Esophagus muscularis mucosa (tissue), 4 donors: ENCODE measurements at places on chromosomes 7 and 10.

GRCh38 chr7:5508698-5509097 is 85.1 kb upstream of the TNRC18 start:
- no peak for DNase-seq

GRCh38 chr7:6649241-6649961 is 12.3 kb downstream of the ZNF316 start:
- no peak for DNase-seq

- DNase-seq: no peak
Measured at GRCh38 chr10:49605939-49606509, 4.1 kb upstream of the SLC18A3 start.

DNA sequence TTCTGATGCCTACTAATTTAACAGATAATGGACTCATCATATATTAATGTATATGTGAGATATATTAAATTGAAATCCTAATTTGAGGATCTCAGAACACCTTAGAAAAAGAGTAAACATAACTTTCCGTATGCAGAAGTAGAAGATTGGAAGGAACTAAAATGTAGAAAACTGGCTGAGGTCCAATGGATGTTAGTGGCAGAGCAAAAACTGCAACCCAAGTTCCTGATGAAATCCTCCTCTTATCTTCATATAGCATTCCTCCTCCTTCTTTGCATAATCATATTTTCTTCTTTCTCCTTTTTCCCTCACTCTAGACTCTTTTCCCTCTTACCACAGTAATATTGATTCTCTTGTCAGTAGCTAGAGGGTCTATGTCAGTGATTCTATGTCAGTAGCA is 6.0 kb downstream of the INA start:
- DNase-seq: no peak

GRCh38 chr10:126439942-126440341 is 51.7 kb upstream of the ADAM12 start:
- DNase-seq: peak; percentile 34

DNA sequence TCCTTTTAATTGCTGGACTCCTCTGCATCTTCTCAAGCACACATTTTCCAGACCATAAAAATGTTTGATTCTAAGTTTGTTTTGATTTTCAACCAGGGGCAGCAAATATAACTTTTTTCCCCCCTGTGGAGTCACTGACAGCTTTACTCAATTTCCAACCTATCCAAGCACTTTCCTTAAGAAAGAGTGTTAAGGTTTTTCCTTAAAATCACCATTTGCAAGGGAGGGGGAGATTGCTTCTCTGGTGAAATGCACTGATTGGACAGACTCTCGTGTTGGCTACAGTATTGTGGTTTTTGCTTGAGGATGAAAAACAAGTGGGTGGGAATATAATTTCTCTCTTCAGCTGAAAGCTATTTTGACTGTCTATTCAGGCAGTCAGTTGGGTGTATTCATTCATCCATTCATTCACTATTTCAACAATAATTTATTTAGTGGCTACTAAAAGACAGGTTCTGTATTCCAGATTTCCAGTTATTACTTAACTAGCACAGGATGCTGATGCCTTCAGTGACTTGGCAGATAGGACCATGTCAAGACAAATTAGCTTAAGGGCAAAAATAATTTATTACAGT is 146.3 kb downstream of the BAMBI start:
- no peak for DNase-seq

- DNase-seq: no peak
Measured at GRCh38 chr7:139186146-139186545, 44.9 kb upstream of the UBN2 start.

DNA sequence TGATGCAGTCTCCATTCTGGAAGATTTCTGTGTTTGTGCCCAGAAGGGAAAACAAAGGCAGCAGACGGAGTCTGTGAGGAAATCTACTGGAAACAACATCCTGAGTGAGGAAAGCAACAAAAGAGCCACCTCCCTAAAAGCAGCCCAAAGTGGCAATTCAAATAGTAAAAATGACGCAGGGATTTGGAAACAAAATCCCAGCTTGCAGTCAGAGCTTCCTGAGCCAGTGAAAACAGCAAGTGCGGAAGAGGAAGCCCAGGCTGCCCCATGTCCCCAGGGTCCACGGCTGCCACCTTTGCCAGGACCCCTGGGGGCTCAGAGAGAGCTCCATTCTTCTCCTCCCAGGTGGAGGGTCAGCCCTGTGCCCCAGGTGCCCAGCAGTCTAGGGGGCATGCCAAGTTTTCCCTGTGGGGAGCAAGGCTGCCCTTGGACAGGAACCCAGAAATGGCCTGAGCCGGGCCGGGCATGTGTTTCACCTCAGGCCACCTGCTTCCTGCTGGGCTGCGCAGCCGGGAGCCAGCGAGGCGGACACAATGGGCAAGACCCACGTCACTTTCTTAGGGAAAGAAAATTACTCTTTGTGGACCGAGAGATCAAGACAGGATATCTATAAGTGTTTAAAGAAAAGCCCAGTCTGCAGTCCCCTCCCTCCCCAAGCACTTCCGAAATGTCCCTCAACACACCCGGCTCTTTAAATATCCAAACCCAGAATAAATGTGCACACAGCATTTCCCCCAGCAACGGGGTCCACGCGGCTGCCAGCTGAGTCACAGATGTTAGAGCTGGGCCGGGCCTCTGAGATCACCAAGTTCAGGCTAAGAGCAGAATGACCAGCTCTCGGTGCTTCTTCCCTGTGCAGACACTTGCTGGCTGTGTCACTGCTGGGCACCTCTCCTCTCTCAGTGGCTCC is 231.1 kb downstream of the ARHGAP12 start:
- peak; percentile 97 for DNase-seq

DNA sequence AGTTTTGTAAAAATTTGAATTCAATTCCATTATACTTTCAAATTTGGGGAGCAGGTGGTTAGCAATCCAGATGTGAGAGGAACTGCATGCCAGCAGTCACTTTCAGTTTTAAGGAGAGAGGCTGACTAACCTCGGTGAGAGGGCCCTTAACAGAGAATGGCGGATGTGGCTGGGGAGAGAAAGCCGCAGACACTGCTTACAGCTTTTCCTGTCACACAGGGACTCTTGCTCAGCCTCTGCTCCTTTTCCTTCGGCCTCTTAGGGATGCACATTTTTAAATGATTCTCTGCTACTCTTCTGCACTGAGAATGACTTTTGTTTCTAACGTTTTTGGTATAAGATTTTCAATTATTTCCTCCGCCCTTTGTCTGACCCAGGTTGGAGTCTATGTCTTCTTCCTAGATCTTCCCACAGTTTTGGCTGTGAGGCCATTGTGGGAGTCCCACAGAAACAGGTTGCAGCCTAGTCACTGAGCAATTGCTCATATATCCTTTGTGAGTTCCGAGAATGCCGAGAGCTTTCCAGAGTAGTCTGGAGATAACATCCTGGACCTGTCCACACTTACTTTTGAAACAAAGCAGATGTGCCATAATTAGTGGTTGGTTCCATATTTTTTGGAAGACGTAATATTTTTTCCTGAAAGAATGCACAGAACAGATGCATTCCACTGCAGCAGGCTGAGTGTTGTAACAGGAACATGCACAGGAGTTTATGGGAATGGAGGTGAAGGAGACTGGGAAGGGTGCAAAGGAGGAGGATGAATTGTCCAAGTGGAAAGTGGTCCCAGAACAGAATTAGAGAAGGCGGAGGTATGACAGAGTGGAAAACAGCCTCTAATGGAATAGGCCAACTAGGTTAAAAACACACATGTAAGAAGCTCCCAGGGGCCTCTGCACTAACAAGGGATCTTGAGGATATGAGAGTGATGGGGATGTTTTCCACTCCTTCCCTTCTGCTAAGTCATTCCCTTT is 168.0 kb upstream of the ZNF32 start:
- DNase-seq: peak; percentile 91

GRCh38 chr7:15507708-15508107 is 54.1 kb downstream of the AGMO start:
- no peak for DNase-seq

GRCh38 chr7:18289788-18290187 is 205.8 kb upstream of the HDAC9 start:
- no peak for DNase-seq

DNA sequence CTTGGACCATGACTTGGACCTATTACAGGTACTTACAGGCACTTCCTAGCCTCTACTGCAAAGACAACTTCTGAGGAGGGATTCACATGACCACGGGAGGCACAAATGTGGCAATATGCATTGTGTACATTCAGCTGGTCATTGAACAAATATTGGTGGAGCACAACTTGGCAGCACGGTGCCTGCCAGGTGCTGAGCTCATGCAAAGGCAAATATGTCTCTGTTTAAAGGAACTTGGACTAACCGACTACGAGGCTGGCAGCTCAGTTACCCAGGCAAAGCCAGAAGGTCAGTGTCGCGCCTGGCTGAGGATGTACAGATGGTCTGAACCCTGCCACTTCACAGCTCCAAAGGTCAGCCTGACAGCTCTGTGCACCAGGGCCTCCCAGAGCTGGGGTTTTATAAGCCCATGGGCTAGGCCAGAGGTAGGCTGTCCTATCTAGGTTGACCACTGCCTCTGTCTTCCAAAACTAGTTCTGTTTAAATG is 6.1 kb downstream of the DENND11 start:
- no peak for DNase-seq

DNA sequence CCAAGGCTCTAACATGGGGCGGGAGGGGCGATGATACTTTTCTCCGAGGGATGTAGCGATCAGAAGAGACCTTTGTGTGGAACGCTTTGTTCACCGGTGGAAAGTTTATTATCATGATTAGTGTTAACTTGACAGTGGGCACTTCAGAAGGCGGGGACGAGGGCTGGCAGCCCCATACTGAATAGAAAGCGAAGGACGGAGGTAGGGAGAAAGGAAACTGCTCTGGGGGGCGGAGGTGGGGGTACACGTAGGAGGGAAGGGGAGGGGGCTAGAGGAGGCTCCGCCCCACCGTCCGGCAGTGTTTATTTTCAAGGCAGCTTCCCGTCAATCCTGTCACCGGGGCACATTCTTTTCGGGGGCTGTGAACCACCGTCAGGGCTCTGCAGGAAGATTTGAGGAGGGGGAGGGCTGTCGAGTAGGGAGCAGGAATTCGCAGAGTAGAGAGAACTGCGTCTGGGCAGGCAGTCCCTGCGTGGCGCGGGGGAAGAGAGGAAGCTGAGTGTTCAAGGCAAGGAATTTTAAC is 9.4 kb upstream of the NKX2-3 start:
- no peak for DNase-seq

DNA sequence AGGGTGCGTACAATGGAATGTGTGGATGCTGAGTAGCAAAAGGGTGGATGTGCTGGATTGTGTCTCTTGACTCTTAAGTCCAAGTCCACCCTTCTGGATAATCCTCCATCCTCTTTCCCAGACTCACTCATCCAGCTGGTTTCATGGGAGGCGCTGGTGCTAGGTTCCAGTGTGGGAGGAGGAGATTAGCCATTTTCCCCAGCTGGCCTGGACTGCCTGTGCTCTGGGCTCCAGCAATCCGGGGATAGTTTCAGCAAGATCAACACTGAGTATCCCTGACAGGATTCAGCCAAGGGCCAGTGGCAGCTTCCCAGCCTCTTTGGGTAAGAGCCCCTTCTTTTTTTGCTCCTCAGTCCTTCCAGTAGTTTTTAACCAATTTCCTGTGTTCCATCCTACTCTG is 21.6 kb upstream of the TRIL start:
- peak; percentile 75 for DNase-seq

DNA sequence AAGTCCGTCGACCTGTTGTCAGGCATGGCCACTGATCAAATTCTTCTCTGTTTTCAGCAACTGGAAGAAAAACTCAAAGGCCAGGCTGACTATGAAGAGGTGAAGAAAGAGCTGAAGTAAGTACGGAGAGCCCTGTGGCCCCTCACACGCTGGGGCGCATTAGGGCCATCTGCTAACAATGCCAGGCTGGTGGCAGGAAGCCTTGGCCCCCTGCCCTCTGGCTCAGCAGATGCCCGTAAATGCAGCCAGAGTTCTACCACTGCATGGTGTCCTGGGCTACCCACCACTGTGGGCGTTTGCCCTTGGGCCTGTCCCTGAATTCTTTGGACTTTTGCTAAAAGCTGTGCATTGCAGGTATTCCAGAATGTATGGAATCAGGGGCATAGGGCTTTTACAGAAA is 96.9 kb upstream of the SH2B2 start:
- DNase-seq: no peak

- DNase-seq: peak; percentile 95
Measured at GRCh38 chr10:30784897-30785605, 155.5 kb upstream of the LYZL2 start.

GRCh38 chr10:117989962-117990361 is 56.8 kb downstream of the RAB11FIP2 start:
- DNase-seq: no peak

GRCh38 chr10:24446739-24447138 is 237.8 kb downstream of the KIAA1217 start:
- DNase-seq: no peak

- DNase-seq: no peak
Measured at GRCh38 chr7:108838198-108838597, 268.5 kb downstream of the DNAJB9 start.

- no peak for DNase-seq
Measured at GRCh38 chr7:105794741-105795729, 81.4 kb downstream of the ATXN7L1 start.

- DNase-seq: no peak
Measured at GRCh38 chr10:103184615-103185014, 8.5 kb downstream of the NT5C2 start.

DNA sequence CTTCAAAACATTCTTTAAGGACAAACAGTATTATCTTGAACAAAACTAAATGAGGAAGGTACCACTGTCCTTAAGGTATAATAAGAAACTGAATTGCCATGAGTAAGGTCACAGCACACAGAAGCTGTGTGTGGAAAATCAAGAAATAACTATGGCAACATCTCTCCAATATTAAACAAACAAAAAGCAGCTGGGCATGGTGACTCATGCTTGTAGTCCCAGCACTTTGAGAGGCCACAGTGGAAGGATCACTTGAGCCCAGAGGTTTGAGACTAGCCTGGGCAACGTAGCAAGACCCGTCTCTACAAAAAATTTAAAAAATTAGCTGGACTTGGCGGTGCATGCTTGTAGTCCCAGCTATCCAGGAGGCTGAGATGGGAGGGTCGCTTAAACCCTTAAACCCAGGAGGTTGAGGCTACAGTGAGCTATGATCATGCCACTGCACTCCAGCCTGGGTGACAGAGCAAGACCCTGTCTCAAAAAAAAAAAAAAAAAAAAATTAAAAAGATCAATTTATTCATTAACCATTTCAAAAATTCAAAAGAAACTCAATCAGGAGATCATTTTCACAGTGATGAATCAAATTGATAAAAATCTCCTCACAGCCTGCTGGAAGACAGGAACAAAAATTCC is 195.4 kb downstream of the SKIDA1 start:
- no peak for DNase-seq

- DNase-seq: no peak
Measured at GRCh38 chr7:152909683-152910544, 150.4 kb downstream of the ACTR3B start.

- no peak for DNase-seq
Measured at GRCh38 chr10:86954681-86955500, 2.5 kb downstream of the MMRN2 start.
